Hematopoietic multipotent progenitor cell (in vitro differentiated cells): ENCODE measurements at places on chromosomes 12 and 14.

GRCh38 chr12:109523071-109523470, 45.6 kb downstream of the UBE3B start:
- no peak for DNase-seq

GRCh38 chr14:38135106-38135867, 72.4 kb upstream of the SSTR1 start:
- DNase-seq: no peak

DNA sequence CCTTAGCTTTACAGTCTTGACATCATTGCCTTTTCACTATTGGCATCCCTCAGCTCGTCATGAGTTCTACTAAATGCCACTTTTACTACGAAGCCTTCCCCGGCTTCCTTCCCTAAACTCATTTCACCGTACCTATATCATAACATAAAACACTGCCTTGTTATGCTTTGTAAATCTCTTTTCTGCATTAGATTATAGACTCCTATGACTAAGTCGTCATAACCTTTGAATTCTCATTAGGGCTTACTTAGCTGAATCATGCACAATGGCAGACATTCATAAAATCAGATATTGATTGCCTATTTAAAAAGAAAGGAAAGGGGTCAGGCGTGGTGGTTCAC, 21.0 kb downstream of the BTG1 start:
- DNase-seq: no peak

- no peak for DNase-seq
These were observed 68.7 kb downstream of the NIN start for GRCh38 chr14:50762001-50762930.

DNA sequence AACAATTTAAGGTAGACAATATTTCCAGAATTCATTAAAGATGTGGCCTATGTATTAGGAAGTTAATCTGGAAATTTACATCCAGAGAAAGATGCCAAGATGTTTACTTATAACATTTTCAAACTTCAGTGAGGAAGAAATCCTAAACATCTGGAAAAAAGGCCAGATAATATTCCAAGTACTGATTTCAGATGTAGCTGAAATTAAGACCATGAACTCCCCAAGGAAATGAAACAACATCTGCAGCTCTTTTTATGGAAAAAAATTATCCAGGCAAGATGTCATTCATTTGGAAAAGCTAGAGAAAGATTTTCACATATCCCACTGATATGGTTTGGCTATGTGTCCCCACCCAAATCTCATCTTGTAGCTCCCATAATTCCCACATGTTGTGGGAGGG, 35.0 kb downstream of the GNG2 start:
- no peak for DNase-seq

DNA sequence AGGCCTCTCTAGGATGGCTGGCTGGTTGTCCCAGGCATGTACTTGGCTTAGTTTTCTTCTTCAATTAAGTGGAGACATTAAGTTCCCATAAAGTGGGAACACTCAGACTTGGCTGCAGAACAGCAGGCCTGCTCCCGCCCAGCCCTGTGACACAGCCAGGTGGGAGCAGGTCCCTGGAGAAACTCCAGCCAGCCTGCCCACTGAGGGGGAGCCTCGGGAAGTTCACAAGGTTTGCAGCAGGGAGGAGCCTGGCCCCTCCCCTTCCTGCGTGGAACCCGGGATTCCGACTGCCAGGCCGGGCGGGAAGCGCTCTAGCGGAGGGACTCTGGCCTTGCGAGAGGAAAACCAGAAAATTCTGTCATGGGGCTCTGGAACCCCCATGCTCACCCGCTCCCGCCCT, 98.3 kb upstream of the EVL start:
- no peak for DNase-seq

DNA sequence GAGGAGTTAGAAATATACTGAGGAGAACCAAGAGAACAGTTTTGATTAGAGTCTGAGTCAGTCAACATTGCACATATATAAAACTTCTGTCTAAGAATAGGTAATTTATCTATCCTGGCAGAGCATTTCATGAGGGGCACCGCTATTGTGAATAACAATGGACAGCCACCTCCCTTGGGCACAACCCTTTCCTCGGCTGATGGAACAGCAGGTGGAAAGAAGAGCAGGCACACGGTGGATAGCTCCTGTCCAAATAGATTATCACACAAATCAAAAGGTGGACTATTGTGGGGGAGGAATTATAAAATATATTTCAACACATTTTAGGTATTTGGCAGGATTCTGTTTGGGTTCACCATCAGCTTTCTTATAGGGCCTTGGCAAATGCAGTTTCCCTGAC, 84.0 kb upstream of the PTPRB start:
- no peak for DNase-seq

DNA sequence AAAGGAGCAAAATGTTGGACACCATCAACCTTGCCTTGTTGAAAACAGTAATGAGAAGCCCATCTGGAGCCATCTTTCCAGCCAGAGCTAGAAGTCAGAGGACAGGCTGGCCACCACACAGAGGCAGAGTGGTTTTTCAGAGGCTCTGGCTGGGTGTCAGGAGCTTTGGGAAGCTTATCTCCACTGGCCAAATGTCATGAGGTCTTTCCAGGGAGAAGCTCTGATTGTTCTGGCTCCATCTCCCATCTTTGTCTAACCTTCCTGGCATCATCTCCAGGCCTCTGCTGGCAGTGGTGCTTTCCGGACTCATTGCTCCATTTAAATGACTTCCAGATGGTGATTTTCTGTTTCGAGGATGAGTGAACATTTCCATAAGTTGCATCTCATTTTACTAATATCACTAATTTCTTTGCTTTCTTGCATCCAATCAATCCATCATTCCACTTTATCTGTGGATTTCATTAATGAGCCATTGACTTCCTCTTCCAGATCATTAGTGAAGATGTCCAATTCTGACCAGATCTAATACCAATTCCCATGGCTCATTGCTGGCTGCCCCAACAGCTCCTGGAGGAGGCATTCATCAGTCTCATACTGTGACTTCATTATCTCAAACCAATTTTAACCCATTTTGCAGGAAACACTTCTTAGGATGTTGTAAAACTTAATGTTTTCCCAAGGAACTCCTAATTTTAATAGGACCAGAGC, 35.3 kb upstream of the TMTC1 start:
- no peak for DNase-seq

DNA sequence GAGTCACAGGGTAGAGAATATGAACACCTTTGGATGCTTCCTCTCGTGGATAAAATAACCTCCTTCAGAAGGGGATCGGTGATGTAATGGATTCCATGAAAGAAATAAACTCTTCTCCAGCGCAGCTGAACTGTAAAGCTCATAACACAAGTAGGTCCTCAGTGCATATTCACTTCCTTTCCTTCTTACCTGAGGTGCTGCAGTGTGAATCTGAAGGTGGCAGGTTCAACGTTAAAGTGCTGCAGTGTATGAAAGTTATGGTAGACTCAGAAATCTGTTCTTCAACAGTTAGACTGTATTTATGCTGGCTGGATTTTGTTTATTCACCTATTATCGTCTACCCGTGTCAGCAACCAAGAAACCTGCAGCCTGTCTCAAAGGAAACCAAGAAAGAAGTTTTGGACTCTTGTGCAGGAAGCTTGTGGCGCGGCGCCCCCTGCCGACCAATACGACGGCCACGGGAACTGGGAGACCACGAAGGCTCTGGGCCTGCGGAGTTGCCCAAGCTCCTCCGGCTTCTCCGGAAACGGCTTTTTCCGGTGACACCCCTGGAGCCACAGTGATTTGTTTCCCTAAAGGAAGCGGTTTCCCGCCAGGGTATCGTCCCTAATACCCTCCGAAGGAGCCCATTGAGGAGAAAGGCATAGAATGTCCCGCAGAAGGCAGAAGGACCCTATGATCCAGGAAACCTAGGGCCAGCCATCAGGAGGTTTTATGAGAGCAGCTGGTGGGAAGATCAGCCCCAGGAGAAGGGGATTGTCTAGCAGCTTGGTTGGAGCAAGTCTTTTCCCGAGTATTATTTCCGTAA, 17.6 kb upstream of the RNASE3 start:
- DNase-seq: peak; percentile 83

DNA sequence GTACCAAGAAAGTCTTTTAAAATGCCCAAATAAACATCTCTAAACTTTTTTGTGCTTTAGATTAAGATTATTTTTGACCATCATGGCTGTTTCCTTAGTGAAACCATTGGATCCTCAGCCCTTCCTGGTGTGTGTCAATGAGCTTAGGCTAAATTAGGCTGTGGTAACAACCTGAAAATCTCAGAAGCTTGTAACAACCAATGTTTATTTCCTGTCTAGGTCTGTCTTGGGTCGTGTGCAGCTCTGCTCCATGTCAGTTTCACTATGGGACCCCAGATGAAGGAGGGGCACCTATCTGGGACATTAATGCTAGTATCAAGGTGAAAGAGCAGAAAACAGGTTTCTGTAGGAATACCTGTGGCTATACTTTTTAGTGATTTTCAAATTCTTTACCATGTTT, 49.9 kb downstream of the KCNMB4 start:
- DNase-seq: no peak
